Heart left ventricle (tissue), 16 donors: ENCODE measurements at places on chromosomes 13 and 19. TPM values are rescaled to one million over a fixed set of nuclear protein-coding genes. Genes with fewer than 3 reads are reported as not detected.

Gene REEP6
- total RNA-seq, result 5.4 TPM

DNA sequence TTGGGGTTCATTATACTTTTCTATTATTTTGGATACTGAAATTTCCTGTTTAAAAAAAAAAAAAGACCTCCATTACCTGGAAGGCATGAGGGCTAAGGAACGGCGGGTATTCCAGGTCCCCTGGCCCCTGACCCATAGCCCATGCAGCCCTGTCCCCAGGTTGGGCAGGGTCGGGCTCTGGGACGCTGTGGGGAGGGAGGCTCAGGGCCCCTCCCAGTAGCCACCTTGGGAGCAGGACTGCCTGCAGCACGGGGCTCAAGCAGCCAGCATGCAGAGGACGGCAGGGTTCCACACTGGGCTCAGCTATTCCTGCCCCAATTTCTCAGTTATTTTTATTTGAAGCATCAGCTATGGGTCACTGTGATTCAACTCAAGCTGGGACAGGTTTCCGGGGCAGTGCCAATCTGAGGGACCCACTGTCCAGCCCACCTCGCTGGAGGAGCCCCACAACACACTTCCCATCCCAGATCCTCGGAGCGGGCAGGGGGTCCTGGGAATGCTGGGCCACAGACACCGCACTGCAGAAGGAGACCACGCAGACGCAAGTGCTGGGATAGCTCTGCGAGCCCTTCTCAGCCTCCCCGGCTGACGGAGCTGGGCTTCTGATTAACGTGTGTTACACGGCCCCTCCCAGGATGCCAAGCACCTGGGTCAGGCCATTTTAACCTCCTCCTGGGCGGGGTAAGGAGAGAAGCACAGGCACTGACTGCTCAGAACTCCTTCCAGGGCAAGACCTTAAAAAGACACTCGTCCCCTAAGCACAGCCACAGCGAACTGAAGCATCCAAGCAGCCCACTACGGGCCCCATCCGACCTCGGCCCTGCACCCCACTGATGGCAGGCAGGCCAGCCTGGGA is 60.1 kb downstream of the PEPD start:
- H3K27ac ChIP-seq, result no peak overlapping the region
- no peak for DNase-seq
- H3K4me3 ChIP-seq, result no peak overlapping the region
- H3K4me1 ChIP-seq, result peaks cover 14% of the 10 kb centered on the region

Gene CGB1
- not detected for total RNA-seq

Gene LILRB1
- total RNA-seq, result 1.0 TPM

Gene CASP14
- total RNA-seq, result not detected

Gene MEDAG
- 41.9 TPM for total RNA-seq

GRCh38 chr19:53161123-53161522 is 2.3 kb upstream of the ZNF347 start:
- no peak overlapping the region for H3K27ac ChIP-seq
- no peaks in the 10 kb centered on the region for H3K36me3 ChIP-seq
- no peak overlapping the region for H3K4me3 ChIP-seq

- H3K27me3 ChIP-seq, result no peaks in the 10 kb centered on the region
- H3K27ac ChIP-seq, result peak overlapping the region; percentile 21
- no peak for DNase-seq
- no peaks in the 10 kb centered on the region for H3K36me3 ChIP-seq
Observed at GRCh38 chr13:110350509-110350908, 43.4 kb downstream of the COL4A2 start.

Gene B3GNT3
- total RNA-seq, result not detected

- H3K36me3 ChIP-seq, result no peaks in the 10 kb centered on the region
- no peak overlapping the region for H3K4me3 ChIP-seq
- H3K4me1 ChIP-seq, result peaks cover 3% of the 10 kb centered on the region
- no peak overlapping the region for H3K27ac ChIP-seq
- DNase-seq, result peak; percentile 17
- peaks cover 4% of the 10 kb centered on the region for H3K27me3 ChIP-seq
Observed at GRCh38 chr13:113052206-113052605, 53.4 kb upstream of the F7 start.

Gene LYPD3
- 0.77 TPM for total RNA-seq
